ENCODE measurements at places on chromosomes 5 and 9. TPM values are rescaled to one million over a fixed set of nuclear protein-coding genes. Genes with fewer than 3 reads are reported as not detected.

OMD gene
- polyA plus RNA-seq, result 0.10 TPM

MEIKIN gene
- polyA plus RNA-seq, result not detected

AIF1L gene
- polyA plus RNA-seq, result 7.5 TPM

CBY3 gene
- not detected for polyA plus RNA-seq

SRD5A1 gene
- polyA plus RNA-seq, result 14.5 TPM

CA9 gene
- polyA plus RNA-seq, result 4.5 TPM

OBP2B gene
- polyA plus RNA-seq, result not detected

TAF11L5 gene
- polyA plus RNA-seq, result not detected

BBLN gene
- polyA plus RNA-seq, result 45.4 TPM

GRAMD2B gene
- polyA plus RNA-seq, result 16.5 TPM

GAPT gene
- not detected for polyA plus RNA-seq

ZDHHC11B gene
- 18.8 TPM for polyA plus RNA-seq

WDR70 gene
- 13.9 TPM for polyA plus RNA-seq

TRMO gene
- 6.2 TPM for polyA plus RNA-seq

SPATA9 gene
- polyA plus RNA-seq, result 1.0 TPM

SLC36A2 gene
- not detected for polyA plus RNA-seq

SEPTIN8 gene
- 28.2 TPM for polyA plus RNA-seq

CERCAM gene
- 6.8 TPM for polyA plus RNA-seq

COL5A1 gene
- 0.22 TPM for polyA plus RNA-seq

RIC1 gene
- 6.0 TPM for polyA plus RNA-seq

PTGES gene
- 1.6 TPM for polyA plus RNA-seq

INPP5E gene
- polyA plus RNA-seq, result 8.9 TPM

SLIT3 gene
- polyA plus RNA-seq, result 0.27 TPM

RBM27 gene
- polyA plus RNA-seq, result 7.3 TPM

CCNI2 gene
- 8.2 TPM for polyA plus RNA-seq

BARHL1 gene
- polyA plus RNA-seq, result not detected

HMCN2 gene
- polyA plus RNA-seq, result 10.6 TPM

TRIM36 gene
- 22.1 TPM for polyA plus RNA-seq

CDKN2B gene
- polyA plus RNA-seq, result 15.4 TPM

TMEM171 gene
- 24.1 TPM for polyA plus RNA-seq

SLC6A19 gene
- 199 TPM for polyA plus RNA-seq

CACFD1 gene
- 28.2 TPM for polyA plus RNA-seq

CDKN2A gene
- 0.30 TPM for polyA plus RNA-seq

SHC3 gene
- 0.27 TPM for polyA plus RNA-seq

C9orf152 gene
- 6.5 TPM for polyA plus RNA-seq

ZNF354C gene
- 0.81 TPM for polyA plus RNA-seq

ADAMTS2 gene
- 6.3 TPM for polyA plus RNA-seq

SELENOP gene
- polyA plus RNA-seq, result 204 TPM

MYMK gene
- not detected for polyA plus RNA-seq

TAS2R1 gene
- polyA plus RNA-seq, result 0.50 TPM

LECT2 gene
- not detected for polyA plus RNA-seq

TLX3 gene
- polyA plus RNA-seq, result not detected

DMRT2 gene
- not detected for polyA plus RNA-seq

EQTN gene
- polyA plus RNA-seq, result 0.30 TPM

IFNA21 gene
- polyA plus RNA-seq, result not detected

CDKN2B-AS1 gene
- polyA plus RNA-seq, result 1.3 TPM

CAMK2A gene
- 0.52 TPM for polyA plus RNA-seq

BAAT gene
- polyA plus RNA-seq, result not detected

C5orf46 gene
- not detected for polyA plus RNA-seq

All from small intestine (tissue), 16 donors.